ENCODE measurements at places on chromosomes 13 and 19. TPM values are rescaled to one million over a fixed set of nuclear protein-coding genes. Genes with fewer than 3 reads are reported as not detected.

- no peaks in the 10 kb centered on the region for H3K27me3 ChIP-seq
- H3K4me3 ChIP-seq: peak overlapping the region; percentile 30
- no peaks in the 10 kb centered on the region for H3K36me3 ChIP-seq
- no peak overlapping the region for H3K27ac ChIP-seq
- DNase-seq: peak; percentile 12
- H3K4me1 ChIP-seq: no peaks in the 10 kb centered on the region
Observed at GRCh38 chr13:95403349-95404140, 102.3 kb upstream of the ABCC4 start.

- no peaks in the 10 kb centered on the region for H3K36me3 ChIP-seq
- H3K4me3 ChIP-seq: no peak overlapping the region
- no peak for DNase-seq
- H3K27me3 ChIP-seq: no peaks in the 10 kb centered on the region
- H3K27ac ChIP-seq: no peak overlapping the region
- H3K4me1 ChIP-seq: no peaks in the 10 kb centered on the region
Observed at GRCh38 chr19:35790981-35791813, 15.8 kb downstream of the ARHGAP33 start.

GRCh38 chr19:30374539-30374864 lies 2.3 kb downstream of the ZNF536 start:
- H3K4me3 ChIP-seq: no peak overlapping the region
- no peak for DNase-seq
- H3K4me1 ChIP-seq: peaks cover 9% of the 10 kb centered on the region
- no peak overlapping the region for H3K27ac ChIP-seq
- H3K27me3 ChIP-seq: no peaks in the 10 kb centered on the region

- peaks cover 7% of the 10 kb centered on the region for H3K36me3 ChIP-seq
- H3K4me3 ChIP-seq: no peak overlapping the region
- H3K27ac ChIP-seq: peak overlapping the region; percentile 95
- peaks cover 35% of the 10 kb centered on the region for H3K4me1 ChIP-seq
- peak; percentile 31 for DNase-seq
- H3K27me3 ChIP-seq: no peaks in the 10 kb centered on the region
Observed at GRCh38 chr13:33227927-33228647, 57.5 kb downstream of the STARD13 start.

DNA sequence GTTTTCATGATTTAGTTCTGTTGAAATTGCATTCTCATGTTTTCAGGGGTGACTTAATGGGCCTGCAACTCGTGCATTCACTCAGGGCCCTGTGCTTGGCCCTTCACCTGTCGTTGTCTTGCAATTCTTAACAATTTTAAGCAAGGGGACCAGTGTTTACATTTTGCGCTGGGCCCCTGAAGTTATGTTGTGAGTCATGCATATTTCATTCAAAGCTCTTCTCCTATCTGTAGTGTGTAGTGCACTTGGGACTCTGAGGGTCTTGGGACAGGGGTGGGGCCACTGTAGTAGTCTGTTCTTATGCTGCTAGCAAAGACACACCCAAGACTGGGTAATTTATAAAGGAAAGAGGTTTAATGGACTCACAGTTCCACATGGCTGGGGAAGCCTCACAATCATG lies 211.2 kb upstream of the RXFP2 start:
- no peak for DNase-seq
- no peak overlapping the region for H3K4me3 ChIP-seq
- H3K36me3 ChIP-seq: no peaks in the 10 kb centered on the region
- no peaks in the 10 kb centered on the region for H3K4me1 ChIP-seq
- H3K27me3 ChIP-seq: no peaks in the 10 kb centered on the region

DNA sequence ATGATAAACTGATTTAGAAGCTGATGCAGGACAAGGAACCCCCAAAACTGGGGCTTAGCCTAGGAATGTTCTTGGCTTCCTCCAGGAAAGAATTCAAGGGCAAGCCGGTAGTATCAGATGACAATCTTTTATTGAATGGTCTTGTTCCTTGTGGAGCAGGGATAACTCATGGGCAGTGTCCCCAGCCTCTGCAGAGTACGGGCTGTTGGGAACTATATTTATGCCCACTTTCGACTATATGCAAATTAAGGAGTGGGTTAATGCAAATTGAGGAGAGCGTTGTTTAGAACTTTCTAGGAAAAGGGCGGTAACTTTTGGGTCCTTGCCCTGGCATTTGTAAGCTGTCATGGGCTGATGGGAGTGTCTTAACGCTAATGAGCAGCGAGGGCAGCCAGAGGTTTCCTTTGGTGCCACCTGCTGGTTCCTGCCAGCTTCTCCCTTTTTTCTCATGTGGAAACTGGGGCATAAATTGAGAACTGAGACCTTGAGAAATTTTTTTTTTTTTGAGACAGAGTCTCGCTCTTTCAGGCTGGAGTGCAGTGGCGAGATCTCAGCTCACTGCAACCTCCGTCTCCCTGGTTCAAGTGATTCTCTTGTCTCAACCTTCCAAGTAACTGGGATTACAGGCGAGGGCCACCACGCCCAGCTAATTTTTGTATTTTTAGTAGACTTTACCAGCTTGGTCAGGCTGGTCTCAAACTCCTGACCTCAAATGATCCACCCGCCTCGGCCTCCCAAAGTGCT lies 79.4 kb upstream of the ABCC4 start:
- no peaks in the 10 kb centered on the region for H3K36me3 ChIP-seq
- H3K4me3 ChIP-seq: no peak overlapping the region
- no peaks in the 10 kb centered on the region for H3K4me1 ChIP-seq

DNA sequence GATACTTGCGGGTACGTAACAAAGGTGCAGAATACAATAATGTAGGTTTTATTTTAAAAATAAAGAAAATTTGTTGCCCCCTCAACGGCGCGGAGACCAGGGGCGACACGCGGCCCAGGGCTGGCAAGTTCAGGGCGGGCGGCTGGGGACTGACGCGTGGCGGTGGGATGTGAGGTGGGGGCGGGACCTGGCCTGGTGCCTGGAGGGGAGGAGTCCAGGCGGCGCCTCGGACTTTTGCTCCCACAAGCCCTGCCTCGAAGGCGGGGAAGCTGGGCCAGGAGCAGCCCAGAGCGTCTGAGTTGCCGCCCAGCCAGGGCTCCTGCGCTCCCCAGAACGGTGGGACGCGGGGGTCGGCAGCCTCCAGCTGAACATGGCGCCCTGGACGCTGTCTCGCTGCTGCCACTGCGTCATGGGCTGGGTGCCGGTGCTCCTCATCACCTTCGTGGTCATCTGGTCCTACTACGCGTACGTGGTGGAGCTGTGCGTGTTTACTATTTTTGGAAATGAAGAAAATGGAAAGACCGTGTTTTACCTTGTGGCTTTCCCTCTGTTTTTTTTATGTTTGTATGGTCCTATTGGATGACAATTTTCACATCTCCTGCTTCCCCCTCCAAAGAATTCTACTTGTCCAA lies 1122.8 kb upstream of the ATXN8OS start:
- no peak for DNase-seq
- H3K4me1 ChIP-seq: no peaks in the 10 kb centered on the region
- no peaks in the 10 kb centered on the region for H3K27me3 ChIP-seq
- no peak overlapping the region for H3K4me3 ChIP-seq
- H3K36me3 ChIP-seq: no peaks in the 10 kb centered on the region

TNNT1 gene
- total RNA-seq: 612 TPM

HAUS5 gene
- total RNA-seq: 22.7 TPM

GARIN5A gene
- total RNA-seq: 1.2 TPM
